RKO (cell line): ENCODE measurements at places on chromosomes 12 and 14.

- DNase-seq, result no peak
Observed at GRCh38 chr12:71092290-71092689, 65.5 kb downstream of the TSPAN8 start.

GRCh38 chr12:77062846-77063461 is 2.4 kb downstream of the E2F7 start:
- peak; percentile 94 for DNase-seq

- no peak for DNase-seq
Observed at GRCh38 chr12:4587108-4587507, 25.1 kb downstream of the DYRK4 start.

- no peak for DNase-seq
Observed at GRCh38 chr14:102931580-102932285, 9.3 kb downstream of the AMN start.

DNA sequence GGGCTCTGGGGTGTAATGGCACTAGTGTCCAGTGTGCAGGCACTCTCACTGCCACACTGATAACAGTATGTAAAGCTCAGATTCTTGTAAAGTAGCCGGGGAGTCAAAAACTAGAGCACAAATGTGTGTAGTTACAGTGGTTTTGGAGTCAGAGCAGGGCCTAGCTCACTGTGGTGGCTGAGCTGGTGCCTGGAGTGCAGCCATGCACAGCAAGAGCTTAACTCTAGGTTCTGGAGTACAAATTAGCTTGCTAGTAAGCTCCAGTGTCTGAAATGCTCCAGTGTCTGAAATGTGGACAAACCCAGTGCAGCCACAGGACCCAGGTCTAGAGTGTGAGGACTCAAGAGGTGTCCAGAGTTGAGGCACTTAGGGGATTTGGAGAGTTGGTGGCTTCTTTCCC is 149.2 kb downstream of the MSRB3 start:
- DNase-seq, result no peak

DNA sequence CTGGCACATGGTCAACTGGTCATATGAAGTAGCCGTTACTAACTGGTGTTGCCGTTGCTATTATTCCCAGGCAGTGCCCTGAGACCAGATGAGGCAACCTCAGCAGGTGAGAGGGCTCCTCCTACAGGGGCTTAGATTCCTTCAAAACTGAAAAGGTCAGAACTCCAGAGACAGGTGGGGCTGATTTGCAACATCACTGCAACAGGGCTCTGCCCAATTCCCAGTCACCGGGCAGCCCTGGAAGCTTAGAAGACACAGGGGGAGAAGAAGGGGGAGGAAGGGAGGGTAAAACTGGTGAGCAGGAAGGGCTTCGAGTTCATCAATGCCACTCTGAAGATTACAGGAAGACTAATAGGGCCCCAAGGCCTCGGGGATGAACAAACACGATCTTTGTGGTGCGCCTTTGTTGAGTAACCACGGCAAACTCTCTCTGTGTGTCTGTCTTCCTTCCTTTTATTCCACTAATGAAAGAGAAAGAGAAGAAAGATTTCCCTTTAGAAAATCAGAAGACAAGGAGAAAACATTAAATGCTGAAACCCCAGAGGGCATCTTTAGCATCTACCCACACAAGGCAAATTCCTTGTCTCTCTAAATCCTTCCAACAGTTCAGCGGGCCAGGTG is 749.1 kb upstream of the TBX3 start:
- no peak for DNase-seq

GRCh38 chr14:69818758-69819191 is 21.7 kb upstream of the SLC10A1 start:
- DNase-seq, result peak; percentile 70

DNA sequence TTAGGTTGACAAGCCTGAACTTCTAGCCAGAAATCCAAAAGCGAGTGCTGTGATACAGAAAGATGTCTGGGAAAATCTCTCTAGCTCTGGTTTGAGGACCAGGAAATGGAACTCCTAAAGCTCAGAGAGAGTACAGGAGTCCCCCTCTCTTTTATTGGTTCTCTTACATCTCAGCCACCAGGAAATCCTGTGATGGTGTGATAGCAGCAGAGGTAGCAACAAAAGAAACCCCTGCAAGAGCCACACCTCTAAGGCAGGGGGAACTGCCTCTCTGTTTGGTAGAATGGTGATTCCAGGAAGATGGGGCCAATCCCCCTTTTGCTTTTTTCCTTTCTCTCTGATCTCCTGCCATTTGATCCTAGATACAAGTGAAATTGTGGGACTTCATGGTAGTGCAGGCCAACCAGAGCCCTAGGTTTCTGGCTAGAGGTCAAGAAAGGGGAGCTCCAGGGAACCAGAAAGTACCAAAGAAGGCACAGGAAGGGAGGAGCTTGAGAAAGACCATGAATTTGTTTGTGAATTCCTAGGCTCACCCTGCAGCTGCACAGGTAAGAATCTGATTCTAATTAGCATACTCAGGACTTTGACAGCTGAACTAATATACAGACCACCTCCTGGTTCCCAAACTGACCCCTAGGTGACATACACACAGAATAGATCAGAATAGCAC is 88.5 kb downstream of the PAPLN start:
- DNase-seq, result no peak

- peak; percentile 59 for DNase-seq
Observed at GRCh38 chr12:64385468-64385867, 5.1 kb downstream of the C12orf56 start.
